ENCODE measurements at places on chromosomes 11 and 22.

GRCh38 chr11:8315954-8316353 lies 52.3 kb upstream of the LMO1 start:
- DNase-seq: no peak

DNA sequence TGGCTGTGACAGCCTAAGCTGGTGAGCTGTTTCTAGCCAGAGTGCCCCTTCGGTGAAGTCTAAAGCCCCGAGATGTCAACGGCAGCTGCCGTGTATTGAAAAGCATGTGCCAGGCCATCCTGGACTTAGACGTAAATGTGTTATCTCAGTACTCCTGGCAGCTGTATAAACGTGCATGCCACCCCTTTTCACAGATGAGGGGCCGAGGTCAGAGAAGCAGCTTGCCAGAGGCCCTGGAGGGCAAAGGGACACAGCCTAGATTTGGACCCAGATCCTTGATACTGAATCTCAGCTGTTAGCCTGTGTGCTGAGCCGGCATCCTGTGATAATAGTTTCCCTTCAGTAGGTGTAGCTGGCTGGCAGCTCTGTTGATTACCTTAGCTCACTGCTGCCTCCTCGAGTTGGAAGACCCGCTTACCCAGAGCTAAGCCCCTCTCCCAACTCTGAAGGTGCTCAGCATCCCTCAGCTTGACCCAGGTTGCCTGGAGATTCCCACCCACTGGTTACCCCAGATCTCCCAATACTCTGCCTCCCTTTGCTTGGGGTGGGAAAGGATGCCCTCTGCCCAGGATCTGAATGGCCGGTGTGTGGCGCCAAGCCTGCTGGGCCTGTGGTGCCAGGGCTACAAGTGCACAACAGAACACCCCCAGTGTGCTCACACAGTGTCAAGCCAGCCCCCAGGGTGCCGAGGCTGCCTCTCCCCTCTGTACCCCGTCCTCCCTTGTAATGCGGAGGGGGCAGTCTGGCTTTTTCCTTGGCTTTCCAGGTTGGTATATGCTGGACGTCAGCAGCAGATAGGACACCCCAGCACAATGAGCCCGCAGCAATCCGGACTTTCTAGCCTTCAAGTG lies 59.8 kb upstream of the WNT7B start:
- DNase-seq: peak; percentile 77

- DNase-seq: no peak
Observed at GRCh38 chr11:124172101-124172500, 11.0 kb upstream of the OR10D3 start.

DNA sequence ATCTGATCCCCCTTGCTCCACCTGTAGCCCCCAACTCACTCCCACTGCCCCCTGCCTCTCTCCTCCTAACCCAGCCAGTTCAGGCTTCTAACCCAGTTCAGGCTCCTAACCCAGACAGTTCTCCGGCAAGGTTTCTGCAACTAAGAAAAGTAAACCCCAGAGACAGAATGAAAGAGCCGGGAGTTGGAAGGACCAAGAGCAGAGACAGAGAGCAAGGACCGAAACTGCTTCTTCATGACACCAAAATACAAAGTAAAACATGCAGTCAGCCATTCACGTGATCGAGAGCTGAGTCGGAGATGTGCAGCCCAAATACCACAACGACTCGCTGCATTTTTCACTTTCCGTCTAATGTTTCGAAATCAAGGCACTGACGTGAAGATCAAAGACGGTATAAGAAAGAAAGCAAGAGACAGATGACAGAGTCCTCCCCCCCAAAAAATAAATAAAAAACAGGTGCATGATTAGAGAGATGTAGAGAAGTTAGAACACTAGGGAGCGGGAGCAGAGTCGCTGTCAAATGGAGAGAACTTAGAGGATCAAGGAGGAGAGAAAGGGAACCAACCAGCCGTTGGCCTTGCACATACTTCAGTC lies 884 bp downstream of the IL10RA start:
- DNase-seq: no peak

DNA sequence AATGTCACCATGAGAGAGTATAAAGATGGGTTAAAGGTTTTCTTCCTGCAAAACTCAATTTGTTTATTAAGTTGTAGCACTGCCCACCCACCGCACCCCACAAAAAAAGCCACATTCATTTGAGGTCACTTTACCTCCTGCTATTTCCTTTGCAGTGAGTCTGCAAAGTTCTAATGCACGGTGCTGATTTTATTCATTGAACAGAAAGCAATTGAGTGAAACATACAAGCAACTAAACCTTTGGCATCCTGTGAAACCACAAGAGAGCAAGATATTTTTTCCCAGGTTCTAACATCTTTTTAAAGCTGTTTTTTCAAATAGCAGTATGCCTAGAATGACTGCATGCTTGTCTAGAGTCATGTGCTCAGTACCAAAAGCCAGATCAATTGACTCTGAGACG lies 39.0 kb downstream of the RRAS2 start:
- no peak for DNase-seq

GRCh38 chr22:40741116-40741515 lies 61.8 kb downstream of the MCHR1 start:
- DNase-seq: no peak

DNA sequence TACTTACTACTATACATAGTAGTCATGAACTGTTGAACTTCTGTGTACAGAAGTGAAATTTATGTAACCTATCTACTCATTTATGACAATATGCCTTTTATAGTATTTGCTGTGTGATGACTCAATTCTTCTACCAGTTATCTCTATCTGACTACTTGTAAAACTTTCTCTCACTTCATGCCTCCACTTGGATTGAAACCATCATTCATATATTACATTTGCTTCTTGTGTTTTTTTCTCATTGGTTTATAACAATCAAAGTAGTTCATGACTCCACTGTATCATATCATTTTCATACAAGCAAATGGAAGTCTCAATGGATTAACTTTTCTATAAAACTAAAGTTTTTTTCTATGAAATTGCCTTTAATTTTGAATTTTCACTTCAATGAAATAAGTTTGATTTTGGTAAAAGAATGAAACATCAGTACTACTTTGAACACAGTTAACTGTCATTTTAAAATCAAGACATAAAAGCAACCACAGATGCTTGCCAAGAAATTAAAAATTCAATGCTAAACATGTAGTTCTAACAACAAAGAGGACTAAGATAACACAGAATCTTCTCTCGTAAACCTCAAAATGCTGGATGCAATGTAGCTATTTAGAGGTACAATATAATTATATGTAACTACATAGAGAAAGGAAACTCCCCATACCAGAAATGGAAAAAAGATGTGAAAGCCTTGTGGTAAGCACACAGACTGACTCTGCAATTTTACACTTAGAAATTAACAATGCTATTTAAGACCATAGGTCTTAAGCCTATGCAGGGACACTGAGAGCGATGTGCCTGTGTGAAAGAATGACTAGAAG lies 27.6 kb upstream of the EXPH5 start:
- DNase-seq: peak; percentile 39

GRCh38 chr11:121336279-121336937 lies 43.8 kb downstream of the SC5D start:
- DNase-seq: no peak

GRCh38 chr11:61815790-61816735 lies 740 bp downstream of the FADS1 start:
- peak; percentile 51 for DNase-seq

- DNase-seq: no peak
Observed at GRCh38 chr11:9014826-9015225, 11.0 kb upstream of the NRIP3 start.

- DNase-seq: no peak
Observed at GRCh38 chr22:49355211-49355920, 472.3 kb downstream of the BRD1 start.

DNA sequence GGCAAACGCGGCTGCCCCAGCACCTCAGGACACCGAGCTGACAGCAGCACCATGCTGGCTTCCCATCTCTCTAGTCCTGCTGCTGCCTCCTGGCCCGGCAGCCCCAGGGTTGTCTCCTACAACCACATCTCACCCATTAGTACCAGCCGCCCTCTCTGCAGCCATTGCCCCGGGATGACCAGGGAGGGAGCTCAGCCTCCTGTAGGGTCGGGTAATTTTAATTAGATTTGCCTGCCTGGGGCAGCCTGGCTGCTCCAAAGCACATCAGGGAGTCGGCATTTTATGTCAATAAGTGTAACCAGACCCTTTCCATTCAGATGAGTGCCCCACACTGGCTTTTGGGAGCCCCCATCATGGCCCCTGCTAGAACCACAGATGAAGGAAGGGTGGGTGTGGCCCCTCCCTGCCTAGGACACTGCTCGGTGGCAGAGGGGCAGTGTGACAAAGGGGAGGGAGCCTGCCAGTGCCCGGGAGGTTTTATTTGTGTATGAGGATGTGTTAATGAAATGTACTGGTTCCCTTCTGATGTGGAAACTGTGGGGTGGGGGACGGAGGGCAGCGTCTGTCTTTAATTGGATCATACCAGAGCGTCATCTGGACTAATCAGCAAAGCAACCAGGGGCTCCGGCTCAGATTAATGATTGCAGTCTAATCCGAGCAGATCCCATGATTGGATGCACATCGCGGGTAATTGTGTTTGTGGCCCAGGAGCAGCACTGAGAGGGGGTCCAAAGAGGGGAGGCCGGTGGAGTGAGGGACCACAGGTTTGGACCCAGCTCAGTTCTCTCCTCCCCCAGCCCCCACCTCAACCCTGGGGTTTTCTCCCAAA lies 125.3 kb downstream of the FEZ1 start:
- no peak for DNase-seq

GRCh38 chr11:92576315-92576714 lies 351.7 kb downstream of the FAT3 start:
- DNase-seq: no peak

DNA sequence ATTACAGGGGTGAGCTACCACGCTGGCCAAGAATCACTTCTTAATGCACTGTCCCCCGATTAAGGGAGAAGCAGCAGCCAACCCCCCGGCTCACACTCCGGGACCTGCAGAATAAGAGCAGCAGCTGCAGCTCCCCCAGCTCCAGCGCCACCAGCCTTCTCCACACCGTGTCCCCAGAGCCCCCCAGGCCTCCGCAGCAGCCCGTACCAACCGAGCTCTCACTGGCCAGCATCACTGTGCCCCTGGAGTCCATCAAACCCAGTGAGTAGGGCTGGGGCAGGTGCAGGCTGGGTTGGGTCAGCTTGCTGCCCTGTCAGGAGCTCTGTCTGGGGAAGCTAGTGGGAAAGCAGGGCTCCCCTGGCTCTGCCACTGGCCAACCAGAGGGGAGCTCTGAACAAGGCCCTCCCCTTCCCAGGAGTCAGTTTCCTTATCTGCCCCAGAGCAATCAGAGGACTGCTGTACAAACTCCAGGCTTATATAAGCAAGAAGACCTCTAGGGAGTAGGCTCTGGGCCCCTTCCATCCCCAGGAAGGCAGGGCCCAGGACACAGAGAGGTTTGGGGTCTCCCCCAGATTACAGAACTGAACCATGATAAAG lies 8.5 kb upstream of the SH3BP1 start:
- DNase-seq: peak; percentile 85
